ENCODE measurements at places on chromosomes 3 and 15. TPM values are rescaled to one million over a fixed set of nuclear protein-coding genes. Genes with fewer than 3 reads are reported as not detected.

MRPL47 gene
- 30.4 TPM for total RNA-seq

FHIT gene
- total RNA-seq, result 5.8 TPM

SCG5 gene
- total RNA-seq, result 2.8 TPM

TSEN2 gene
- 11.1 TPM for total RNA-seq

ELP6 gene
- 39.8 TPM for total RNA-seq

SLC7A14 gene
- not detected for total RNA-seq

Measured in activated naive CD8-positive, alpha-beta T cell treated with anti-CD3 and anti-CD28 coated beads, Interleukin-2, amount 10 ng/mL, durations not matched to agents 7 days and 5 days (primary cell).